ENCODE measurements at places on chromosomes 7 and 10. TPM values are rescaled to one million over a fixed set of nuclear protein-coding genes. Genes with fewer than 3 reads are reported as not detected.

The LRRC61 gene
- 559 TPM for total RNA-seq

The INA gene
- total RNA-seq, result 0.48 TPM

The ZNF679 gene
- total RNA-seq, result not detected

The MAGI2 gene
- total RNA-seq, result 15.6 TPM

The WEE2 gene
- total RNA-seq, result not detected

The CDHR3 gene
- total RNA-seq, result 1.5 TPM

The RNF133 gene
- 2.1 TPM for total RNA-seq

The NPTX2 gene
- total RNA-seq, result 38.5 TPM

The FFAR4 gene
- total RNA-seq, result 0.60 TPM

The POLR2J2 gene
- total RNA-seq, result 2.6 TPM

The ANK3 gene
- total RNA-seq, result 21.2 TPM

The SYT15 gene
- 0.95 TPM for total RNA-seq

The CUBN gene
- 1.4 TPM for total RNA-seq

The DIP2C gene
- total RNA-seq, result 22.0 TPM

The MYOF gene
- 53.9 TPM for total RNA-seq

The TUBAL3 gene
- total RNA-seq, result not detected

The PLAC9 gene
- total RNA-seq, result 26.5 TPM

The LIPM gene
- not detected for total RNA-seq

The OR2A7 gene
- 0.38 TPM for total RNA-seq

The DDX50 gene
- total RNA-seq, result 14.2 TPM

The STOX1 gene
- total RNA-seq, result 11.7 TPM

The TMEM130 gene
- total RNA-seq, result not detected

The LSM8 gene
- total RNA-seq, result 18.4 TPM

The KLLN gene
- 1.0 TPM for total RNA-seq

The MDH2 gene
- total RNA-seq, result 312 TPM

The IQCE gene
- 15.6 TPM for total RNA-seq

The ANXA8 gene
- total RNA-seq, result 0.55 TPM

The PRSS37 gene
- not detected for total RNA-seq

The C10orf71 gene
- total RNA-seq, result not detected

The SPACDR gene
- not detected for total RNA-seq

The SH2D4B gene
- total RNA-seq, result not detected

The EVX1 gene
- not detected for total RNA-seq

Data from adrenal gland (tissue), 19 donors.